ENCODE measurements at places on chromosomes 11 and 22. TPM values are rescaled to one million over a fixed set of nuclear protein-coding genes. Genes with fewer than 3 reads are reported as not detected.

- DNase-seq = no peak
Measured at GRCh38 chr11:125105926-125106325, 5.5 kb downstream of the TMEM218 start.

DNA sequence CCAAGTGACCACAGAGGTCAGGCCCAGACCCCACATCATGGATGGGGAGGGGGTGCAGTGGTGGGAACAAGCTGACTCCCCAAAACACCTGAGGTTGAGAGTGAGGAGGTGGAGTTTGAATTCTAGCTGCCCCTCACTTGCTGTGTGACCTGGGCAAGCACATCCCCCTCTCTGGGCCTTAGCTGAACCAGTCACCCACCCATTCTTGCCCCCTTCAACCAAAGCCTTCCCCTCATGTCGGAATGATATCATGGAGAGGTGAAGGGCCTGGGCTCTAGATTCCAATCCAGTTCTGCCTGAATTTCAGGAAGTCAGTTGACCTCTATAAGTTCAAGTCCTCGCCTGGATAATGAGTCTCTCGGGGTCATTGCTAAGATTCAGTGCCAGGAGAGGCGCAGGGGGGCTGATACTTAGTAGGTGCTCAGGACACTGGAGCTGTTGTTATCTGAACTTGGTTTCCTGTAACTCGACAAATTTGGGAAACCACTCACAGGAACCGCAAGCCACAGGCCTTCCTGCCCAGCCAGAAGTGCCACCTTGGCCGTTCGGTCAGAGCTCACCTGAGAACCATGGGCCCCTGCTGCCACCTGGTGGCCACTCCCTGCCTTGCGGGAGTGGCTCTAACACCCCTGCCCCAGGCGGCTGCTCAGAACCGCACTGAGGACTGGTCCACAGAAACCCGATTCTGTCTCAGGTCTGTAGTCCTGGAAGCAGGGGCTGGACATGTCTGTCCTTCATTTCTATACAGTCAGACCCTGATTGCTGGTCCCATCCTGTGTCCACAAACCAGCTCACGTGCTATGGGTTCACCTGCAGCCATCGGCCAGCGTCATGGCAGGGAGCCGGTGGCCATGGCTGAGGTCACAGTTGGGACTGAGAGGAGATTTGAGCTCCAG is 6.9 kb downstream of the CDC42EP1 start:
- DNase-seq = no peak

DNA sequence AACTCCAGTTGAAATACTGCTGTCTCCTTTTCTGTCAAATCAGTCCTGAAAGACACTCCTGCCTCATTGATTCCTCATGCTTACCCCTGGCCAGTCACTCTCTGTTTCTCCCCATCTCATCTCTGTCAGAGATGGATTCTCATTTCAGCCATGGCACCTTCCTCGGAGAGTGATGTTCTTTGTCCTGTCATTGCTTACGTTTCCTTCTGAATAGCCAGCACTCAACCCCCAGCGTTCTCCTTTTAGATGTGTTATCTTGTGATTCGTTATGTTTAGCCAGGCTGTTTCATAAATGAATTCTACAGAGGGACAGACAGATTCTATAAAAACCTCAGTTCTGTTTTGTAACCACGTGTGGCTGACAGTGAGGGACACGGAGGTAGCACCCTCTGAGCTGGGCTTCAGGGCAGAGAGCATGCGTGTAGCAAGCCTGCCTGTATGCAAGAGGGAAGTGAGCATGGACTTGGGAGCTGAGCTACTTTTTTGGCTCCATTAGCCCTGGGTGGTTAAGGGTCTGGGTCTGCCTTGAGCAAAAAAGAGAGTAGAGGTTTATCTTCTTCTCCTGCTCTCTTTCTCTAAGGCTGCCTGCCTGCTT is 354.6 kb downstream of the DDX10 start:
- DNase-seq = no peak

GRCh38 chr22:39789788-39790187 is 103.8 kb downstream of the ENTHD1 start:
- no peak for DNase-seq

Gene MISFA
- 5.1 TPM for polyA plus RNA-seq

GRCh38 chr11:92738276-92738675 is 231.2 kb upstream of the MTNR1B start:
- no peak for DNase-seq

GRCh38 chr22:31830721-31831070 is 76.9 kb downstream of the DEPDC5 start:
- DNase-seq = no peak

- no peak for DNase-seq
Measured at GRCh38 chr11:81888391-81888790, 845.3 kb downstream of the FAM181B start.

- no peak for DNase-seq
Measured at GRCh38 chr11:79966592-79966991, 525.8 kb upstream of the TENM4 start.

DNA sequence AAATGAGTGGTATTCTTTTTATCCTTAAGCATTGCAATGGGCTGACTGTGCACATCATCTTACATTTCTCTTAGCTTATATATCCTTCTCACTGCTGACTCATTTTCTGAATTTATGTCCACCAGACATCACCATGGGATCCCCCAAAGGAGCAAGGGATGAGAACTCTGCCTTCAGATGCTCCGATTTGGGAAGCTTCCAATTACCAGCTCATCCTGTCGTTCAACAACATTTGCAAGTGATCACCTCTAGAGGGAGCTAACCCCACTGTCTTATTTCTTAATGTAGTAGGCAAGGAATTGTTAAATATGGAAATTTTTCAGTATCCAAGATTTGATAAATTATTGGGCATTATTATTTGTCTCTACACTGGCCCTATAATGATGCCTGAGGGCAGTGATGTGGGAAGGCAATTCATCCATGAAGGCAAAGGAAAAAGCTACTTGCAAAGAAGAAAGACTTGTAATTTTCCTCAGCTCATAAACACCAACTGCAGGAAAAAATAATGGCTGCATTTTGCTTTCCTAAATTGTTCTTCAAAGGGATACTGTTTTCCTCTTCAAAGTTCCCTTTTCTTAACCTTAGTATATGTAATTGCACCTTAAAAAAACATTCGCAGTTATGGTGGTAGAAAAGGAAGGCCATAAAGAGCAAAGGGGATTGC is 102.4 kb upstream of the FSHB start:
- peak; percentile 28 for DNase-seq

Gene MYOD1
- polyA plus RNA-seq = 31.5 TPM

DNA sequence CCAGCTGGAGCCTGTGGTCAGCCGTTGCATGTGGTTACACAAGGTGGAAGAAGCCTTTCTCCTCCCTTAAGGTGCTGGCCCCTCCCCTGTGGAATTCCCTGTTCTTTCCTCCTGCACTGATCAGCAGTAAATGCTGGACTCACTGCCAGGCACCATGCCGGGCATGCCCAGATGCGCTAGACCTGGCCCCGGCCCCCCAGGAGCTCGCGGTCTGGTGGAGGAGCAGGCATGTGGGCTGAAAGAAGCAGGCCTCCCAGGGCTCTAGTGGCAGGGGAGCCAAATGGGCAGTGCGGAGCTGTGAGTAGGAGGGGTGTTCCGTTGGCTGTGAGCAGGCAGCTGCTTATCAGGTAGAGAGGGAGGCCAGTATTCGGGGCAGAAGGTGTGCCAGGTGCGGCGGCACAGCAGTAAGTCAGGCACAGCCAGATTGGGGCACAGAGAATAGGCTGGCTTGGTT is 10.2 kb downstream of the DGKZ start:
- DNase-seq = no peak

- DNase-seq = no peak
Measured at GRCh38 chr11:75190652-75191329, 39.9 kb downstream of the SLCO2B1 start.

GRCh38 chr11:78834886-78835285 is 260.2 kb upstream of the NARS2 start:
- no peak for DNase-seq

DNA sequence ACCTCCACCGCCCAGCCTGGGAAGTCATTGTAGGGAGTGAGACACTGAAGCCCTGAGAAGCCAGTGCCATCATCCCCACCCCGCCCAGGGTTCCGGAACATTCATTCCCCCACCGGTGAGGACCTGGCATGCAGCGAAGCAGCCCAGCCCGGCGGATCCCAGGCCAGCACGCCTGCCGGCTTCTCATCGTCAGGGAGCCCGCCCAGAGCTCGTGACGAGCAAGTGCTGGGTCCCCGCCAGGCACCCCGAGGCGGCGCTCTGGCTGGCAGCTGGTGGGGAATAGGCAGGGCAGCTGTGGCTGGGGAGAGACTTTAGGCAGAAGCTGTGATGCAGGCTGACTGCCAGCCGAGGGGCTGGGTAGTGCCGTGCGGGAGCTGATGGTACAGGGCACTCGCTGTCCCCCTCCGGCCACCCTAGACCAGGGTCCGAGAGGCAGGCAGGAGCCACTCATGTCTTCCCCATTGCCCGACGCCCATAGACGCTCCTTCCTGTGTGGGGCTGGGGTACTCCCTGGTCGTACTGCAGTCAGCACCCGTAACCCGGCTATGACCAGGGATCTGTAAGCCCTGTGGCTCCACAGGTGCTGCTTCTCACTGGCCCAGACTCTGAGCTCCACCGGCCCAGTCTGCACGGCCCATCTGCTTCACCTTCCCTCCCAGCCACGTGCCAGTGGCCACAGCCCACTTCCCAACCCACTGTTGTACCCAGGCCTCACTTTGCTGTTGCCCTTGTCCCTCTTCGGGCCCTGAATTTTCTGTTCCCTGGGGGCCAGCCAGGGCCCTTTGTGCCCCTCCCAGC is 24.5 kb upstream of the CABP7 start:
- DNase-seq = no peak

- DNase-seq = peak; percentile 2
Measured at GRCh38 chr11:42837994-42838393, 473.8 kb upstream of the API5 start.

Gene ACR
- polyA plus RNA-seq = 0.15 TPM

GRCh38 chr22:32986766-32987040 is 71.5 kb downstream of the SYN3 start:
- DNase-seq = no peak

Gene KCNQ1OT1
- 2.0 TPM for polyA plus RNA-seq

Gene MAPK8IP2
- polyA plus RNA-seq = 0.49 TPM

- DNase-seq = no peak
Measured at GRCh38 chr11:72203163-72203562, 11.2 kb downstream of the FOLR1 start.

- DNase-seq = no peak
Measured at GRCh38 chr11:57487920-57488659, 27.4 kb downstream of the SLC43A1 start.

DNA sequence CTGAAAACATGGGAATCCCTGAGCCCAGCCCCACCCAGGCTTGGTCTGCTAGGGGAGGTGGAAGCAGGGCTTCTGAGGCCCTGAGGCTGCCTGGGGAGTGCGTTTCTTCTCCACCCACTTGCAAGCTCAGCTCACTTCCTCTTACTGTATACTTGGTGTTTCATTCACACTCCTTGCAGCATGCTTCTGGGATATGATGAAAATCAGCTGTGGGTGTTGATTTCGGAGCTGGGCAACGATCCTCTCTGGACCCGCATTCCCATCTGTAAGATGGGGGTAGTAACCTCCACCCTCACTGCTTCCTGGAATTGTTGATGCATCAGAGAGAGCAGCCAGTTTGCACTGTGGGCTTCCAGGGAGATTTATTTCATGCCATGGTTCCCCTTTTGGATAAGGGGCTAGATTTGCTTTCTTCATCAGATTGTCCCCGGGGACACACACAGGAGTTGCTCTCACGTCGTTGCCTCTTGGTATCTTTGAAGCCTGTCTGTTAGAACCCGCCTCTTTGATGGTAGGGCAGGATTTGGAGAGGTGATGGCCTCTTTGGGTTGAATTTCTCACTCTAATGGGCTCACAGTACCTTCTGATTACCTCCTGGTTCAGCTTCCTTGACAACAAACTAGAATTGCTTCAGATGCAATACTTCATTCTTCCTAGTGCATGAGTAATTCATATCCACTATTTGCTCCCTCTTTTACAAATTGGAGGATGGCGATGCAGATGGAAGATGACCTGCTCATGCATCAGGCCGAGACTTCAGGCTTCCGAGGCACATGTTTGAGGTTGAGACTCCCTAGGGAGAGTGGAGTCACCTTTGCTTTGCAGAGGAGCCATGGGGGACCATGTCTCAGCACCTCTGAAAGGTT is 40.4 kb downstream of the BCR start:
- DNase-seq = no peak

DNA sequence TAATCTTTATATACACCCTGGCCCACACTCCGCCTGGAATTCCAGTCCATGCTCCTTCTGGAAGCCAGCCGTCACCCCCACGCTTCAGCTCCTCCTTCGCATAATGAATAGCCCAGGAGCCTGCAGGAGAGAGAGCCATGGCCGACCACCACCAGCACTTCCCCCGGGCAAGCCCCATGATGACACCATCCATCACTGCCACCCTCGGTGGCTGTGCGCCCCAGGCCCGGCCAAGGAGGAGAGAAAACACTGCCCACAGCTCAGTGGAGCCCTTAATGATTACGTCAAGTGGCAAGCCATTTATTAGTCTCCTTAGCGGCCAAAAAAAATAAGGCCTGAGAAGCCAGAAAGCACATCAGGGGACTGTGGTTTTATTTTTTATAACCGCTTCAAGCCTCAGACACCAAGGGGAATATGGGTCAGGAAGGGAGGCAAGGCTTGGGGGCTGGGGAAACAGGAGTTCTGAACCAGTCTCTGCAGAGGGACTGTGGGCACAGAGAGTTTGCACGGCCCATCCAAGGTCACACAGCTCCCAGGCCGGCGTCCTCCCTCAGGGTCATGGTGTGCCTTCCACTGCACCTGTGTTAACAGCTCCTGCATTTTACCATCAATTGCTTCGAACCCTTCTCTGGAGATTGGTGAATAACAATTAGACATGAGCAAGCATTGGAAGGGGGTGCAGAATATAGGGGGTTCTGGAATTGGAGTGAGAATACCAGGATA is 134.3 kb downstream of the MN1 start:
- DNase-seq = no peak

GRCh38 chr11:19627566-19627965 is 85.1 kb upstream of the NAV2 start:
- DNase-seq = no peak

GRCh38 chr22:38753948-38754750 is 1.6 kb downstream of the SUN2 start:
- DNase-seq = no peak

Gene ISX
- 0.07 TPM for polyA plus RNA-seq

Gene OR51E2
- polyA plus RNA-seq = 0.97 TPM

DNA sequence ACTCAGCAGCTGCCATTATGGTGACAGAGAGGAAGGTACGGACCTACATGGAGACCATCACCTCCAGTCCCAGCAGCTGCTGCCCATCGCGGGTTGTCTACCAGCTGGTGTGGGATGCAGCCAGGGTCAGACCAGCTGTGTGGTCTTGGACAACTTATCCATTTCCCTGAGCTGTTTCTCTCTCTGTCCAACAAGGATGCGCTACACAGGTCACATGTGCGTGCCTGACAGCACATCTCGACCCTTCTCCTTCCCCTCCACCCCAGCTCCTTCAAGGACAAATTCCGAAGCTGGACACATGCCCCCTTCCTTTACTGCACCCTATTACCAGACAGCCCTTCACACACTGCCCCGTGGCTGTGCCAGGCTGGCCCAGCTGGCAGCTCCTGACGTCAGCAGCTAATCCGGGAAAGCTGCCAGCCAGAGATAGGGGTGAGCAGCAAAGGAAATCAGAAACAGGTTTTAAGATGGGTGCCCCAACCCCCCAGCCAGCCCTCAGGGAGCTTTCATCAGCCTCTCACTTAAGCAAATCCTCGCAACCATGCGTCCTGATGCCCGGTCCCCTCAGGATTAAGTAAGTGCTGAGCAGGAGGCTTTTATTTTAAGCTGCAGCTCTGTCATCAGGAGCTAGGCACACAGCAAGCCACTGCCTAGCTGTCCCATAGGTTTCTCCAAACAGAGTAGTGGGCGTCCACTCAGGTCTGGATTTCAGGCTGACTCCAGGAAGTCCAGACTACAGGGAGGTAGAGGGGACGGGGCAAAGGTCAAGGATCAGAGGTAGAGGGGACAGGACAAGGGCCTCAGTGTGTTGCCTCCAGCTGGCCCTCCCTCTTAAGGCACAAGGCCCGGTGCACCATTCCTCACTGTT is 20.3 kb downstream of the TEF start:
- DNase-seq = peak; percentile 48
